ENCODE measurements at places on chromosomes 3 and 15.

DNA sequence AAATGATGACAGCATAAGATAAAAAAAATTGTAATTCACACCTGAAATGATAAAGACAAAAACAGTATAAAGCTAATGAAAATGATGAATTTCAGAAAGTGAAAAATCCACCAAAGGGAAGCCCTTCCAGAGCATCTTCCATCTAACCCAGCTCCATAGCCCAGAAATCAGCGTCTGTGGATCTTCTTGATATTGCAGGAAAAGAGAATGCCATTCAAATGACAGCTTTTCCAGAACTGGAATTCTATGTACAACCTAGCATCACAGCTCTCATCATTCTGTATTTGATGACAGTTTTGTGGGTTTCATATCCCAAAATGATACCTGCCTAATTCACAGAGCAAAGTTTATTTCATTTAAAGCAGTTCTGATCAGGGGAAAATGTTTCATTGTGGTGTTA, 267.3 kb downstream of the FHIT start:
- H3K36me3 ChIP-seq, result no peaks in the 10 kb centered on the region
- no peak for DNase-seq
- H3K4me3 ChIP-seq, result no peak overlapping the region

GRCh38 chr15:99016680-99017321, 9.2 kb upstream of the PGPEP1L start:
- no peak for DNase-seq
- H3K27me3 ChIP-seq, result no peaks in the 10 kb centered on the region
- H3K4me1 ChIP-seq, result peaks cover 6% of the 10 kb centered on the region
- H3K27ac ChIP-seq, result no peak overlapping the region
- no peaks in the 10 kb centered on the region for H3K36me3 ChIP-seq

GRCh38 chr3:171850320-171850959, 7.3 kb downstream of the TMEM212 start:
- DNase-seq, result no peak
- H3K27me3 ChIP-seq, result no peaks in the 10 kb centered on the region
- H3K4me3 ChIP-seq, result no peak overlapping the region
- no peak overlapping the region for H3K27ac ChIP-seq
- H3K4me1 ChIP-seq, result no peaks in the 10 kb centered on the region
- no peaks in the 10 kb centered on the region for H3K36me3 ChIP-seq

GRCh38 chr15:98875309-98875708, 132.3 kb downstream of the PGPEP1L start:
- DNase-seq, result no peak
- H3K27me3 ChIP-seq, result no peaks in the 10 kb centered on the region
- no peak overlapping the region for H3K4me3 ChIP-seq

DNA sequence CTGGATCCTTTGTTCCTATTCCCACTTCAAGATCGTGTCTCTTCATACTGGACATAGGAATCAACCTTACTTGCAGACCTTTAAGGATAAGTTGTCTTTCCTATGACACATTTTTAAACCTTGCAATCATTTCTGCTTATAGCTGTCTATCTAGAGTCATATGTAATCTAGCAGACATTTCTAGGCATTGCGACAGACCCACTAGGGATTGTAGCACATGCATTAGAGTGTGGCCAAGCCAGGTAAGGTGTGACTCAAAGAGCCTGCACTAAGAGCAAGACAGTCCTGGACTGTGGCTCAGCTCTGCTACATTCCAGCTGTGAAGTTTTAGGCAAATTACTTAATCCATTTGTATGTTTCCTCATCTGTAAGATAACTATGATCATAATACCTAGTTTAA, 38.8 kb upstream of the BFSP2 start:
- H3K4me1 ChIP-seq, result no peaks in the 10 kb centered on the region
- no peaks in the 10 kb centered on the region for H3K27me3 ChIP-seq
- DNase-seq, result no peak
- H3K27ac ChIP-seq, result no peak overlapping the region
- no peak overlapping the region for H3K4me3 ChIP-seq

- H3K4me3 ChIP-seq, result no peak overlapping the region
- H3K27me3 ChIP-seq, result no peaks in the 10 kb centered on the region
- H3K36me3 ChIP-seq, result peaks cover 3% of the 10 kb centered on the region
- H3K4me1 ChIP-seq, result peaks cover 36% of the 10 kb centered on the region
These were observed 244.1 kb downstream of the SLCO3A1 start for GRCh38 chr15:92097474-92098178.

- no peaks in the 10 kb centered on the region for H3K4me1 ChIP-seq
- H3K27ac ChIP-seq, result no peak overlapping the region
These were observed 32.7 kb upstream of the ZFAND6 start for GRCh38 chr15:80026754-80027153.

DNA sequence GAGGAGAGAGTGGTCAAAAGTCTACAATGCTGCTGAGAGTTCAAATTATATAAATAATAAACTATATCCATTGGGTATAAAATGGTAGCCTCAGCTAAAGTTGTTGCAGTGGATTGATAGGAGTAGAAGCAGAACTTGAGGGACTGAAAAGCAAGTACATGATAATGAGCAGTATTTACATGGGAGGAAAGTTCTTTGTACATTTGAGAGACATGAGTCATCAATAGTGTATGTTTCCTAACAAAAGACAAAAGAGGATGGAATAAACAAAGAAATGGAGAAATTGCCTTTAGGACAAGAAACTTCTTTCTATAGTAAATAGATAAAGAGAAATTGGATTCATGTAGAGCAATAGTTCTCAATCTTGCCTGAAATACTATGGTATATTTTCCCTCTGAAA, 110.0 kb upstream of the PLSCR5 start:
- no peak overlapping the region for H3K4me3 ChIP-seq
- DNase-seq, result no peak
- no peaks in the 10 kb centered on the region for H3K36me3 ChIP-seq
- H3K27me3 ChIP-seq, result no peaks in the 10 kb centered on the region
- H3K27ac ChIP-seq, result no peak overlapping the region
- H3K4me1 ChIP-seq, result no peaks in the 10 kb centered on the region
